Upper lobe of right lung (tissue), 1 donor: ENCODE measurements at places on chromosomes 7 and 10. TPM values are rescaled to one million over a fixed set of nuclear protein-coding genes. Genes with fewer than 3 reads are reported as not detected.
A peak's percentile ranks its signal among the peaks of the same experiment; 100 is the strongest.

- no peaks in the 10 kb centered on the region for H3K36me3 ChIP-seq
- DNase-seq = peak; percentile 60
- peaks cover 14% of the 10 kb centered on the region for H3K4me1 ChIP-seq
- no peak overlapping the region for H3K4me3 ChIP-seq
- peak overlapping the region; percentile 45 for H3K27ac ChIP-seq
- H3K27me3 ChIP-seq = no peaks in the 10 kb centered on the region
These were observed 42.4 kb downstream of the TBATA start for GRCh38 chr10:70742537-70743429.

PROSER2 gene
- total RNA-seq = 33.3 TPM

DNA sequence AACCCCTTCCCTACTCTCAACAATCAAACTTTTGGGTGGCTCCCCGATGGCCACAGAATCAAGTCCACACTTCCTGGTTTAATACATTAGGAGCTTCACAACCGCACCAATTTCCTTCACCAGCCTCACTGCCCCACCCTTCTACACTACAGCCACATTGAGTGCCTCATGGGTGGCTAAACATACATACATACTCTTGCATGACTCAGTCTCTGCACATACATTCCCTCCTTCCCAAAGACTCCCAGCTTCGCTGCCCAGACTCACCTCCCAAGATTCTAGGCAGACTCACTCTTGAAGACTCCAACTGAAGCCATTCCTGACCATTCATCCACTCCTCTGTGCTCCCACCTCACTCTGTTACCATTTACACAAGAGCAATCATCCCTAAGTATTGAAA is 15.9 kb downstream of the VPS41 start:
- peaks cover 17% of the 10 kb centered on the region for H3K36me3 ChIP-seq
- H3K27me3 ChIP-seq = no peaks in the 10 kb centered on the region
- H3K4me1 ChIP-seq = no peaks in the 10 kb centered on the region
- no peak overlapping the region for H3K27ac ChIP-seq
- H3K4me3 ChIP-seq = no peak overlapping the region
- DNase-seq = no peak

- DNase-seq = no peak
- H3K27me3 ChIP-seq = no peaks in the 10 kb centered on the region
- no peak overlapping the region for H3K4me3 ChIP-seq
- H3K36me3 ChIP-seq = no peaks in the 10 kb centered on the region
These were observed 388.2 kb upstream of the AKR1E2 start for GRCh38 chr10:4437791-4438190.

CPVL gene
- 31.9 TPM for total RNA-seq

GRCh38 chr7:32410545-32410944 is 79.6 kb downstream of the LSM5 start:
- DNase-seq = no peak
- no peaks in the 10 kb centered on the region for H3K4me1 ChIP-seq
- peaks cover 3% of the 10 kb centered on the region for H3K27me3 ChIP-seq
- no peaks in the 10 kb centered on the region for H3K36me3 ChIP-seq
- no peak overlapping the region for H3K27ac ChIP-seq

PRF1 gene
- total RNA-seq = 32.3 TPM

GPR37 gene
- total RNA-seq = 0.96 TPM

DNA sequence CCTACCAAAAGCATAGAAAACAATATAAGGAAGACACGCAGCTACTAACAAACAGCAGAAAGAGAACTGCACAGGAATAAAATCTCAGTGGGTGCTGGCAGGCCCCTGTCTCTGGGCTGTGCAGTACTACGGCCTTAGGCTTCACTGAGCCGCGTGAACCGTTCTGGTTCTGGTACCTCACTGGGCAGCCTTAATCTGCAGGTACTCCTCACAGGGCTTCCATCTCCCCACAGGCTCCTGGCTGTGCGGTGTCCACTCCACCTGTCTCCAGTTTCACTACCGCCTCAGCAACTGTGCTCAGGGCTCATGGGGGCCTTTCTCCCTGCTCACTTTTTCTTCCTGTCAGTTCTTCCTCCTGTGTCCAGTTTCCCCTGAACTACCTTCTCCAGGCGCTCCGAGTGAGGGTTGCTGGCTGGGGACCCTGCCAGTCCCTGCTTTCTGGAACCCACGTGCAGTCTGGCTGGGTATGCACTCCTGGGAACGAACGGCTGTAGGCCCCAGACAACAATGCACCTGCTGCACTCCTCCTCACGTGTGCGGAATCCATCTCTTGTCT is 75.7 kb downstream of the VIPR2 start:
- H3K27ac ChIP-seq = peak overlapping the region; percentile 26
- H3K27me3 ChIP-seq = no peaks in the 10 kb centered on the region
- DNase-seq = peak; percentile 49

GRCh38 chr10:120948889-120949608 is 97.9 kb downstream of the WDR11 start:
- H3K36me3 ChIP-seq = no peaks in the 10 kb centered on the region
- H3K27ac ChIP-seq = no peak overlapping the region
- H3K27me3 ChIP-seq = peaks cover 19% of the 10 kb centered on the region
- no peaks in the 10 kb centered on the region for H3K4me1 ChIP-seq
- peak overlapping the region; percentile 32 for H3K4me3 ChIP-seq

GRCh38 chr7:55504093-55504859 is 68.0 kb downstream of the VOPP1 start:
- no peaks in the 10 kb centered on the region for H3K36me3 ChIP-seq
- no peaks in the 10 kb centered on the region for H3K4me1 ChIP-seq
- no peak overlapping the region for H3K4me3 ChIP-seq

- H3K4me3 ChIP-seq = no peak overlapping the region
- H3K36me3 ChIP-seq = peaks cover 25% of the 10 kb centered on the region
- peaks cover 36% of the 10 kb centered on the region for H3K4me1 ChIP-seq
- H3K27ac ChIP-seq = no peak overlapping the region
- H3K27me3 ChIP-seq = no peaks in the 10 kb centered on the region
These were observed 13.6 kb downstream of the TTYH3 start for GRCh38 chr7:2645274-2645868.

GRCh38 chr7:47806701-47807103 is 141.6 kb downstream of the PKD1L1 start:
- no peaks in the 10 kb centered on the region for H3K27me3 ChIP-seq
- peak overlapping the region; percentile 36 for H3K4me3 ChIP-seq
- peak overlapping the region; percentile 76 for H3K27ac ChIP-seq
- H3K36me3 ChIP-seq = no peaks in the 10 kb centered on the region
- peak; percentile 70 for DNase-seq

GIMAP4 gene
- 83.3 TPM for total RNA-seq

- no peaks in the 10 kb centered on the region for H3K36me3 ChIP-seq
- no peak overlapping the region for H3K4me3 ChIP-seq
These were observed 17.0 kb upstream of the IFRD1 start for GRCh38 chr7:112433289-112433688.

DNA sequence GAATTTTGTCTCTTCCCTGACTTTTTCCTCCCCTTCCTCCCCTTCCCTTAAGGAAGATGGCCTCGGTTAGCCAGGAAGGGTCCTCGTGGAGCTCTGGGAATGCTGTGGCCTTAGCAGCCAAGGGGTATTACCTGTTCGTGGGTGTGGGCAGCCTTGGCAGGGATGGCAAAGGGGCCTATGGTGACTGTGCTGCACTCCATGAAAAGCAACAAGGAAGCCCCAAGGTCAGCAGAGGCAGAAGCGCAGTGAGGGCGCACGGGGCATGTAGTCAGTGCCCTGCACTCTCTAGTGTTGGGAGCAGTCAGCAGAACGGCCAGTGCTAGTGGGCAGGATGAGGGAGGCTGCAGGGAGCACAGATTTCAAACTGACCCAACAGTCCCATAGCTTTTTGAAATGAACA is 191.8 kb downstream of the ADARB2 start:
- no peaks in the 10 kb centered on the region for H3K27me3 ChIP-seq
- H3K4me1 ChIP-seq = no peaks in the 10 kb centered on the region

ASB10 gene
- total RNA-seq = not detected

DNA sequence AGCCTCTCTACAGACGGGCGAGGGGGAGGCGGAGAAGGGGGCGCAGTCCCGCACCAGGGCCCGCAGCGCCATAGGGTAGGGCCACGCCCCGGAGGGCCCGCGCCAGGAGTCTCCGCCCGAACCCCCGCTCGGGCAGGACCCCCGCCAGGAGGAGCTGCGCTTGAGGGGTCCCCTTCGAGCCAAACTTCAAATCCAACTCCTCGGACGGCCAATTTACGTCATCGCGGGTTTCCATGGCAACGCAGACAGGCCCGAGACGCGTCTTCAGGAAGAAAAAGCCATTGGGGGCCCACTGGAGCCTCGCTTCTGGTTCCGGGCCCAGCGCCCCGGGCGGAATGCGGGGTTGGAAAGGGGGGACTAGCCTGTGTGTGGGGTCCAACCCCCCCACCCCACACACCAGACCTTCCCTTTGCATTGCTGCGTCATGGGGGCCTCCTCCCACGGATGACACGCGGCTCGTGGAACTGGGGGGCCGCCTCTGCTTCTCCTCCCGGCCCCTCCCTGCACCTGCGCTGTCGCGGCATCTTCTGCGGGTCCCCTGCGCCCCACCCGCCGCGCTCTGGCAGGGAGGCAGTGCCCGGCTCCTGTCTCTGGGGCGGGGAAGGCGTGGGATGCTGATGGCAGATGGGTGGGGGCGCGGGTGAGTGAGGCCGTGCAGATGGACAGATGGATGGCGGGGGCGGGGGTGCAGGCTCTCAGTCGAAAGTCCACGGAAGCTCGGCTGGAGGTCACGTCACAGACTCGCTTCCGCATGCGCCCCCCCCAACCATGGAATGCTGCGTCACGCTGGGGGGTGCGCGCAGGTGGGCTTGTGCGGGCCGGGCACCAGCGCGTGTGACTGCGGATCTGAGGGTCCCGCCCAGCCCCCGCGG is 1.2 kb downstream of the CALY start:
- DNase-seq = peak; percentile 76
- H3K4me3 ChIP-seq = peak overlapping the region; percentile 32
- no peak overlapping the region for H3K27ac ChIP-seq
- peaks cover 55% of the 10 kb centered on the region for H3K27me3 ChIP-seq

GRCh38 chr10:15052121-15052520 is 8.4 kb downstream of the OLAH start:
- no peaks in the 10 kb centered on the region for H3K27me3 ChIP-seq
- no peak overlapping the region for H3K4me3 ChIP-seq
- no peaks in the 10 kb centered on the region for H3K36me3 ChIP-seq
- no peak for DNase-seq
- no peaks in the 10 kb centered on the region for H3K4me1 ChIP-seq

DNA sequence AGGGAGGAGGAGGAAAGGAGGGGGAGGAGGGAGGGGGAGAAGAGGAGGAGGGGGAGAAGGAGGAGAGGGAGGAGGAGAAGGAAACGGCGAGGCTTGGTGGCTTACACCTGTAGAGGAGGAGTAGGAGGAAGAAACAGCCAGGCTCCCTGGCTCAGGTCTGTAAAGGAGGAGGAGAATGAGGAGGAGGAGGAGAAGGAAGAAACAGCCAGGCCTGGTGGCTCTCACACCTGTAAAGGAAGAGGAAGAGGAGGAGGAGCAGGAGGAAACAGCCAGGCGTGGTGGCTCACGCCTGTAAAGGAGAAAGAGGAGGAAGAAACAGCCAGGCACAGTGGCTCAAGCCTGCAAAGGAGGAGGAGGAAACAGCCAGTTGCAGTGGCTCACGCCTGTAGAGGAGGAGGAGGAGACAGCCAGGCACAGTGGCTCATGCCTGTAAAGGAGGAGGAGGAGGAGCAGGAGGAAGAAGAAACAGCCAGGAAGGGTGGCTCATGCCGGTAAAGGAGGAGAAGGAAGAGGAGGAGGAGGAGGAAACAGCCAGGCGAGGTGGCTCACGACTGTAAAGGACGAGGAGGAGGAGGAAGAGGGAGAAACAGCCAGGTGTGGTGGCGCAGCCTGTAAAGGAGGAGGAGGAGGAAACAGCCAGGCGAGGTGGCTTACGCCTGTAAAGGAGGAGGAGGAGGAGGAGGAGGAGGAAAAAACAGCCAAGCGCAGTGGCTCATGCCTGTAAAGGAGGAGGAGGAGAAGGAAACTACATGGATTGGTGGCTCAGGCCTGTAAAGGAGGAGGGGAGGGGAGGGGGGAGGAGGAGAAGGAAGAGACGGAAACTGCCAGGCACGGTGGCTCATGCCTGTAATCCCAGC is 14.9 kb upstream of the CRCP start:
- no peaks in the 10 kb centered on the region for H3K27me3 ChIP-seq
- H3K27ac ChIP-seq = peak overlapping the region; percentile 82
- peak; percentile 74 for DNase-seq
- H3K4me3 ChIP-seq = peak overlapping the region; percentile 46
- peaks cover 9% of the 10 kb centered on the region for H3K4me1 ChIP-seq

DNA sequence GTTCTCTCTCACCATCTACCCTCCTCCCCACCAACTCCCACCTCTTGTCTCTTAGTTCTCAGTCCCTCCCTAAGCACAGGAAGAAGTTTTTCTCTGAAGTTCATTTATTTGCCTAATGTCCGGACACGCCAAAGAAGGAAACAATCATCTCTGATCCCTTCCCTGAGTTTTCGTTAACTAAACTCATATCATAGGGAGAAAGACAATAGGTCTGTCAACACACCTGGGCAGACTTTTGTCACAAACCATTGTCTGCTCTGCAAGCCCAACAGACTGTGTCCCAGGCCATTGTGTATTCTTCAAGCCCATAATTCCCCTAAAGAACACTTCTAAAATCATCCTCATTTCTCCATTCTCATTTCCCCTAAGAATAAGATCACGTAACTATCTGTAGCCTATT is 691.0 kb upstream of the MBL2 start:
- H3K4me1 ChIP-seq = no peaks in the 10 kb centered on the region
- H3K27ac ChIP-seq = no peak overlapping the region
- no peaks in the 10 kb centered on the region for H3K36me3 ChIP-seq
- H3K27me3 ChIP-seq = no peaks in the 10 kb centered on the region
- no peak overlapping the region for H3K4me3 ChIP-seq
- no peak for DNase-seq

DNA sequence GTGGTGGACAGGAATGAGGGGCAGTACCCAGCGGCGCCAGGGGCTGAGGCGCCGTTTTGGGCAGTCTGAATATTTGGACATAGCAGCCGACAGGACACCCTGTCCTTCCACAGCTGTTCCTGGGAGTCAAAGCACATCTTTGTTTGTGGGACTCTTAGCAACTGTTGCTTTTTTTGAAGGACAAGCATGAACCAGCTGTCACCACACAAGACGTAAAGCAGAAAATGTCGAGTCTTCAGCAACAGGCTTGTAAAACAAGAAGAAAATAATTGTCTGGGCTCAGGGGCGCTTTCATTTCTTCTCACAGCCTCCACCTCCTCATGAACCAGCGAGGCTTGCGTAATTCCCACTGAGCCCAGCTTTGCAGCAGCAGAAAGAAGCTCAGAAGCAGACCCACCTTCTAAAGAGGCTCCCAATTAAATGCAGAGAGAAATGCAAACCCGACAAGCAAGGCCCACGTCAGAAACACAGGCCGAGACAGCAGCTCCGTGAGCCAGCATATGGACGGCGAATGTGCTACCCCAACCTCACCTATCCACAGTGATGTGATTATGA is 68.9 kb upstream of the DNAAF5 start:
- no peak overlapping the region for H3K4me3 ChIP-seq
- DNase-seq = no peak
- no peaks in the 10 kb centered on the region for H3K4me1 ChIP-seq
- no peaks in the 10 kb centered on the region for H3K36me3 ChIP-seq

C1QL3 gene
- total RNA-seq = not detected

GRCh38 chr7:151275813-151276577 is 27.5 kb upstream of the SMARCD3 start:
- no peaks in the 10 kb centered on the region for H3K27me3 ChIP-seq
- peaks cover 28% of the 10 kb centered on the region for H3K4me1 ChIP-seq
- DNase-seq = peak; percentile 75
- H3K27ac ChIP-seq = no peak overlapping the region

MALRD1 gene
- total RNA-seq = 7.0 TPM
